ENCODE measurements at places on chromosomes 13 and 19. TPM values are rescaled to one million over a fixed set of nuclear protein-coding genes. Genes with fewer than 3 reads are reported as not detected.

ZNF600 gene
- 8.8 TPM for total RNA-seq

ANGPTL4 gene
- 19.8 TPM for total RNA-seq

- peak; percentile 80 for DNase-seq
Measured at GRCh38 chr19:45591004-45591637, 6.5 kb upstream of the OPA3 start.

DNA sequence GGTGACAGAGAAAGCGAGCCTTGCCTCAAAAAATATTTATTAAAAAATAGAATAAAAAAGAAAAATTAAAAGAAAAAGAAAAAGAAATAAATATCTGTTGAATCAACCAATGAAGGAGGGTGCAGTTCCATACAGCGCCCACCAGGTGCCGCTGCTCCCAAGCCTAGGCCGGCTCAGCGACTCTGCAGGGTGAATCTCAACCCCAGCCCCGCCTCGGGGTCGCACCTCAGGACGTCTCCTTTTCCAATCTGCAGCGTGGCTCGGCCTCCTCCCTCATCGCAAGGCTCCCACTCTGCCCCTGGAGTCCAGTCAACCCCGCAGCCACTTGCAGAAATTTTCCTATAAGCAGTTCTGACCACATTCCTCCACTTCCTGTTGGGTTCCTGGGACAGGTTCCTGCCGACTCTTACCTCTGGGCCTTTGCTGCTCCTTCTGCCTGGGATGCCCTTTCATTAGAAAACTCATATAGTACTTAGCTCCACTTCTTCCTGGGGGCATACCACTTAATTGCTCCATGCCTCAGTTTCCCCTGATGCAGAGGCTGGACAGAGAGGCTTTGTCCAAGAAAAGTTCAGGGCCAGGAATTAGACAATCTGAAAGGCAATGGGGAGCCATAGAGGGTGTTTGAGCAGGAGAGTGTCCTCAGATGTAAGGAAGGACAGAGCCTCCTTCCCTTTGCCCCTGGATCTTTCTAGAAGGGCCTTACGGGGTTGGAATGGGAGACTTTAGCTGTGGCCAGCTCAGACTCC is 24.3 kb downstream of the NFILZ start:
- peak; percentile 47 for DNase-seq

Measured in stomach (tissue), 19 donors.